ENCODE measurements at places on chromosomes 16 and 17.

DNA sequence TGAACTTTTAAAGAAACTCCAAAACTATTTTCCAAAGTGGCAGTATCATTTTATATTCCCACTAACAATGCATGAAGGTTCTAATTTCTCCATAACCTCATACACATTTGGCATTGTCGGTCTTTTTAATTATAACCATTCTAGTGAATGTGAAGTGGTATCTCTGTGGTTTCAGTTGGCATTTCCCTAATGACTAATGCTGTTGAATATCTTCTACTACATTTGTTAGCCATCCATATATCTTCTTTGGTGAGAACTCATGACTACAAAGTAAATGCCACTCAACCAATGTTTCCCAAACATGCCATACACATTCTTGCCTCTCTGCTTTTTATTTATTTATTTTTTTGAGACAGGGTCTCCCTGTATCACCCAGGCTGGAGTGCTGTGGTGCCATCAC is 31.7 kb upstream of the TAOK1 start:
- DNase-seq: no peak

GRCh38 chr17:28634206-28634865 is 10.6 kb downstream of the BLTP2 start:
- no peak for DNase-seq

GRCh38 chr16:28602529-28602928 is 5.7 kb upstream of the SULT1A2 start:
- DNase-seq: no peak

DNA sequence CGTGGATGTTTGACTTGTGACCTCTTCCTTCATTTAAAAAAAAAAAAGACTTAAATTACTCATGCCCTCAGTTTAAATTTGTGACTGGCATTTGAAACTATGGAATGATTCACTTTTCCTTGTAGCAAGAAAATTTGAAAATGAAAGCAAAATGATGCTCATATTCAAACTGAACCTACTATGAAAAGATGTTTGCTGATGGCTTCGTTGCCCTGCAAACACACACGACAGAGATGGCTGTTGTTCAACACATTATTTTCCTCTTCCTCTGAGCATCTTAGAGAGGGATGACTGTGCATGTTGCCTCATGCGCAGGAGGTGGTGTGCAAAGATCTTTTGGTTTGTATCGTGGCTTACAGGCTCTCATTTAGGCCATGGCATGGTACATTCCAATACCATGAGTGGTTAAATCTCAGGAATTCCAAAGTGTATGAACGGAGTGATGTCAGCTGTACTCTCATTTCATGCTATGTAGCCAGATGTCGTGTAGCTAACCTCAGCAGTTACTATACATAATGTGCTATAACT is 164.5 kb downstream of the PRKCA start:
- no peak for DNase-seq

DNA sequence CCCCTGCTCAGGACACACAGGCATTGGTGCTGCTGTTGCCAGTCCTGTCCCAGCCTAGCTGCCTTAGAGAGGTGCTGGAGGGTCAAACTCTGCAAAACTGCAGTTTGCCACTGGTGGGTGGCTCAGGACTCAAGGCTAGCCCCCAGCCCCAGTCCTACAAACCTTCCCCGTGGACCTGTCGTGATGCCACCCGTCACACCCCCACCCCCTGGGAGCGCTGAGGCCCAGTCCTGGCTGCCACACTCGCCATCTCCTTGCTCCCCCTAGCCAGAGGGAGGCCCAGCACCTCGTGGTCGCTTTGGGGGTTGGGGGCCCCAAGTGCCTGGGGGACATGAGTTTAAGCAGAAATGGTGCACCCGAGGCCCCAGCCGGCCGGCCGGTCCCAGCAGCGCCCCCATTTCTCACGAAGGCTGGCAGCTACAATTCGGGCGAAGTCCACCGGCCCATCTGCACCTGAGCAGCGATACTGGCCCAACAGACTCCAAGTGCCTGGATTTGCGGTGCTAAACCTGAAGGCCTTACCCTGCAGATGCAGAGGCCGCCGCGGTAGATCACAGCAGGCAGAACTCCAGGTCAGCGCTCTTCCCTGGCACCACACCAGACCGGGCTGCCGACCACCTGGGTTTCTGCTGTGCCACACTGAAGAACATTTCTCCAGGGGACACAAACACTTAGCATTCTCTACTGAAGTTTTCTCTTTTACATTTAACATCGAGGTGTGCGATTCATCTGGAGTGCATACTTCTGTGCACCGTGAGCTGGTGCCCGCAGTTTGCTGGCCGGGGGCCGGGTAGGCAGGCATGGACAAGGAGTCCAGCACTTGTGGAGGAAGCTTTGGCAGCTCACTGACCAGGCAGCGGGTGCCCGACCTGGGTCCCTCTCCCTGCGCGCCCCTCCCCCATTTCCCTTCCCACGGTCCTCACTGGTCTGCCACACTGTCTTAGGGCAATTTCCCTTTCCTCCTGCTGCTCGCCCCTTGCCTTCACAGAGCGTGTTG is 130.0 kb downstream of the KCNJ12 start:
- DNase-seq: no peak

DNA sequence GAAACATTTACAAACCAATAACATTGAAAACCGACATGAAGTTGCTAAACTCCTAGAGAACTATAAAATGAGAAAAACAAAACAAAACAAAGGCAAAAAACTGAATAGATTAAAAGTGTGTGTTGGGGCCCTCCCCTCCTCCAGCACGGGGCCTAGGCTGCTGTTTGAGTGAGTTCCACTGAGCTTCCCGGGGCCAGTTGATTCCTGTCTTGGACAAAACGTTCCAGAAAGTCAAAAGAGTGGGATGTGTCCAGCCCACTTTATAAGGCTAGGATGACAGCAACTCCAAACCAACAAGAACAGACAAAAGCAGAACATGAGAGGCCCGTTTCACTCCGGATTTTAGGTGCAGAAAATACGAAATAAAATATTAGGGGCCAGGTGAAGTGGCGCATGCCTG is 11.6 kb upstream of the CSNK1D start:
- DNase-seq: no peak

GRCh38 chr16:75061669-75062068 is 54.9 kb downstream of the LDHD start:
- DNase-seq: no peak

DNA sequence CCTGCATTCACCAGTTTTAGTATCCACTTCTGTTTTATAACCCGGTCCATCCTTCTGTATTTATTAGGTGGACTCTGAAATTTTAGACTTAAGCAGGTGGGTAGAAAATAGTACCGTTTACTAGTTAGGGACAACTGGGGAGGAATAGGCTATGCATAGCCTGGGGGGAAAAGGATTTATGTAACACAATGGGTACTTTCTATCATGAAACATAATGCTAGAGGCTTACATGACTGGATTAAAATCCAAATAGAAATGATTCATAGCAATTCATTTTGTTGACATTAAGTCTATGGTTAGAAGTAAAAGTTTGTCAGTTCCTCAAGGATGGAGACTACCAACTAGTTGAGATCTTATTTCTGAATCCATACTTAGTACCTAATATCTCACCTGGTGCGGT is 18.6 kb downstream of the GAN start:
- no peak for DNase-seq

GRCh38 chr17:61002316-61002736 is 324.7 kb downstream of the BCAS3 start:
- DNase-seq: no peak

- no peak for DNase-seq
Measured at GRCh38 chr17:43676471-43676870, 14.7 kb upstream of the MEOX1 start.

- DNase-seq: no peak
Measured at GRCh38 chr17:65163990-65164495, 26.9 kb downstream of the RGS9 start.

DNA sequence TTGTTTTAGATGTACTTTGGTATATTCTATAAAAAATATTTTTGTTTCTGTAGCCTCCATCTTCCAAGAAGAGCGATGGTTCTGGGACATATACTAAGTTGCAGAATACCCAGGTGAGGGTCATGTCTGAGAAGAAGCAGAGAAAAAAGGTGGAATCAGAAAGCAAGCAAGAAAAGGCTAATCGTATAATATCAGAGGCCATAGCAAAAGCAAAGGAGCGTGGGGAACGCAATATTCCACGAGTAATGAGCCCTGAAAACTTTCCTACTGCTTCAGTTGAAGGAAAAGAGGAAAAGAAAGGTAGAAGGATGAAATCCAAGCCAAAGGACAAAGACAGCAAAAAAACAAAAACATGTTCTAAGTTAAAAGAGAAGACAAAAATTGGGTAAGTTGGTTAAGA is 154.6 kb downstream of the CHD9 start:
- no peak for DNase-seq

GRCh38 chr16:13307255-13307654 is 405.9 kb downstream of the SHISA9 start:
- DNase-seq: no peak

GRCh38 chr17:17492085-17492484 is 4.1 kb downstream of the RASD1 start:
- no peak for DNase-seq

DNA sequence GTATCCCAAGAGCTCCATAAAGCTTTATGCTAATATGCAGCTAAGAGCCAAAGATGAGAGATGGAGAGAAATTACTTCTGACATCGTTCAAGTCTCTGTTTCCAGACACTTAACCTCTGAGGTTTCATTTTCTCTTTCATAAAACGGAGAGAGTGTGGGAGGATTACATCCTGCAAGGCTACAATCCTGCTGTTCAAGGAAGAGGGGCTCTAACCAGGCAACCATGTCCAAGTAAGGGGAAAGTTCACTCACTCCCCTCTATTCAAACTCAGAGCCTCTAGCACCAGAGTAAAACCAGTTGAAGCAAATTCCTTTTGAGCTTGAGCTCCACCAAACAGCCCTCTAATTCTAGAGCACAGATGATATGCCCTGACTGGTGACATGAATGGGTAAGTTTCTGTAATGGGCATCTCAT is 397.4 kb downstream of the NPIPA8 start:
- no peak for DNase-seq

DNA sequence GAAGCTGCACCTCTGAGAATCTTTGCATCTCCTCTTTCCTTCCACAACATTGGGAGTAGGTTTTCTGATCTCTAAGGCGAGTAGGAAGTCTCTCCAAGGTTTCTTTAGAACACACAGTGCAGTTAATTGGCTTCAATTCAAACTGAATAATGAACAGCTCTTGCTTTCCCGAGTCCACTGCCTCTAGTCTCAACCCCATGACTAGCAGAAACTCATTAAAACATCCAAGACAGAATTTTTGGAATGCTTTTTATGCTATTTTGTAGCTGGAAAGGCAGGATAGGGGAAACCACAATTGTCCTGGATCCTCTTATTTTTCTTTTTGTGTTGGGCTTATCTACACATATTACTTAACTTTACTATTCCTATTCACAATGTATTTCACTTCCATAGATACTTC is 206.6 kb downstream of the CDH8 start:
- no peak for DNase-seq

DNA sequence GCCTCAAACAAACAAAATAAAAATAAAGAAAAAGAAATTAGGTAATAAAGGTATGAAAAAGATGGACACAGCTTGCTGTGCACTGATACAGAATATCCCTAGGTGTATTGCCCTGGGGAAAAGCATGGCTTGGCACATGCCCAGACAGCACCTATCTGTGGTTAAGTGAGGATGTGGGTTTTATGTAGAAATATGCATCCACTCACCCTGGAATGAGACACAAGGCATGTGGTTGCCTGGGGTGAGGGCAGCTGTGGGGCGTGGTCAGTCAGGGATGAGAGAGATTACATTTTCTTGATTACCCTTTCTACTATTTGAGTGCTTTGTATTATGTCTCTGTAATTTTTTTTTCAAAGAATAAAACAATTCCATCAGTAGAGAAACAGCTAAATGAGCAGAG is 6.9 kb downstream of the PLLP start:
- no peak for DNase-seq

GRCh38 chr17:49402706-49403105 is 12.0 kb downstream of the PHB1 start:
- DNase-seq: no peak

- no peak for DNase-seq
Measured at GRCh38 chr16:11793840-11794239, 3.2 kb downstream of the ZC3H7A start.

- no peak for DNase-seq
Measured at GRCh38 chr17:32769846-32770245, 107.1 kb downstream of the MYO1D start.

GRCh38 chr16:50566014-50566962 is 18.1 kb downstream of the NKD1 start:
- DNase-seq: no peak

GRCh38 chr17:54982399-54982798 is 13.8 kb downstream of the STXBP4 start:
- no peak for DNase-seq

- DNase-seq: peak; percentile 58
Measured at GRCh38 chr17:17729620-17730249, 48.5 kb downstream of the RAI1 start.

- no peak for DNase-seq
Measured at GRCh38 chr16:13702614-13703013, 217.3 kb upstream of the ERCC4 start.

DNA sequence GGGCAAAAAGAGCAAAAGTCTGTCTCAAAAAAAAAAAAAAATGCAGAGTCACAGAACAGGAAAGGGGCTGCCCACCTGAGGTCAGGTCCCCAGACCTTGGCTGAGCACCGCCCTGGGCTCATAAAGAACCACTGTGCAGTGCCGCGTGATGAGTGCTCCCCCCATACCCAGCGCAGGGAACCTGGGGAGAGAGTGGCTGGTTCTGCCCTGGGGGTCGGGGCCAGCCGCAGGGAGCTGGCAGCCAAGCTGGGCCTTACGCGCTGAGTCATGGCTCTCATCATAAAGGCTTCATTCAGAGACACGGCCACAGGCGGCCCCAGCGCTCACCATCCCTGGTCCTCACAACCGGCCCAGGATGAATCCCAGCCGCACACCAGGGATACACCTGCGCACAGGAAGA is 80.7 kb downstream of the RAB11FIP4 start:
- no peak for DNase-seq

DNA sequence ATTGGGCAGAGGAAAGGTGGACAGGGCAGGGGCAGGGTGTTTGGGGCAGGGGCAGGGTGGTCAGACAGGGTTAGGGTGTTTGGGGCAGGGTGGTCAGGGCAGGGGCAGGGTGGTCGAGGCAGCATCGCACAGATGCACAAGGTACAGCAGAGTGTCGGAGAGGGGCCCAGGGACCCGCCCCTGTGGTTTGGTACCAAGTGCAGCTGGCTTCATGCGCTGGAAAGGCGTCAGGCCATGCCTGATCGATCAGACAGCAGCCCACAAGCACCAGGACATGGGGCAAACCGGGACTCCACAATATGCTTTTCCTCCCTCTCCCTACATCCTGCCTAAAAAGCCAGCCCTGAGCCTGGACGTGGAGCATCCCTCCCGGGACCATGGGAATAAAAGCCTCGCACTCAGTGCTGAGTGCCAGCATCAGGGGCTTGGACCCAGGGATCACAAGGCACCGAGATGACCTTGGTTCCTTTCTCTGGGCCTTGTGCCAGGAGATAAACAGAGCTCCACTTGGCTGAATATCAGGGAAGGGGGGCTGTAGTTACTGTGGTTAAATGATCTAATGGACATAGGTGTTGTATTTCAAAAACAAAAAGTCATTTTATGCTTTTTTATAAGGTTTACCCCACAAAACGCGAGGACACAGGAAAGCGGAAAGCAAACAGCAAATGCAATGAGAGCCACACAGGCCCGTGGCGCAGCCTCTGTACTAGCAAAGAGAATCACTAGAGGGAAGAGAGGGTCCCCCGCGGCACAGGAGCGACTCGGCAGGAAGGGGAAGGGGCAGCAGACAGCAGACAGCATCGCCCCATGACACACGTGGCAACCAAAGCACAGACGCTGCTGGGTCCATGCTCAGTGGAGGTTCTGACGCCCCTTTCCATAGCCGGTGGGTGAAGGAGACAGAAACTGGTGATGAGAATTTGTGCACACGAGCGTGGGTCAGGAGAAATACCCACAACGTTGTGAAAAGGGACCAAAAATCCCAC is 5.3 kb upstream of the HEXD start:
- no peak for DNase-seq
